ENCODE measurements at places on chromosomes 2 and 18. TPM values are rescaled to one million over a fixed set of nuclear protein-coding genes. Genes with fewer than 3 reads are reported as not detected.
A peak's percentile ranks its signal among the peaks of the same experiment; 100 is the strongest.

GRCh38 chr2:18439716-18440115, 120.7 kb downstream of the RDH14 start:
- no peak for DNase-seq

- no peak for DNase-seq
Observed at GRCh38 chr2:126723281-126723815, 67.4 kb downstream of the GYPC start.

DNA sequence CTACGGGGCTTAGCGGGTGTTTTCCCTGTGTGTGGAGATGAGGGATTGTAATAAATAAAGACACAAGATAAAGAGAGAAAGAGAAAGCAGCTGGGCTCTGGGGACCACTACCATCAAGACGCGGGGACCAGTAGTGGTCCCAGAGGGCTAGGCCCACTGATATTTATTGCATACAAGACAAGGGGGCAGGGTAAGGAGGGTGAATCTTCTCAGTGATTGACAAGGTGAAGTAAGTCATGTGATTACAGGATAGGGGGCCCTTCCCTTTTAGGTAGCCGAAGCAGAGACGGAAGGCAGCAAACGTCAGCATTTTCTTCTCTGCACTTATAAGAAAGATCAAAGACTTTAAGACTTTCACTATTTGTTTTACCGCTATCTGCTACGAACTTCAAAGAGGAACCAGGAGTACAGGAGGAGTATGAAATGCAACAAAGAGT, 4.5 kb upstream of the GAL3ST2 start:
- no peak for DNase-seq

The ABCB6 gene
- total RNA-seq = 39.9 TPM

DNA sequence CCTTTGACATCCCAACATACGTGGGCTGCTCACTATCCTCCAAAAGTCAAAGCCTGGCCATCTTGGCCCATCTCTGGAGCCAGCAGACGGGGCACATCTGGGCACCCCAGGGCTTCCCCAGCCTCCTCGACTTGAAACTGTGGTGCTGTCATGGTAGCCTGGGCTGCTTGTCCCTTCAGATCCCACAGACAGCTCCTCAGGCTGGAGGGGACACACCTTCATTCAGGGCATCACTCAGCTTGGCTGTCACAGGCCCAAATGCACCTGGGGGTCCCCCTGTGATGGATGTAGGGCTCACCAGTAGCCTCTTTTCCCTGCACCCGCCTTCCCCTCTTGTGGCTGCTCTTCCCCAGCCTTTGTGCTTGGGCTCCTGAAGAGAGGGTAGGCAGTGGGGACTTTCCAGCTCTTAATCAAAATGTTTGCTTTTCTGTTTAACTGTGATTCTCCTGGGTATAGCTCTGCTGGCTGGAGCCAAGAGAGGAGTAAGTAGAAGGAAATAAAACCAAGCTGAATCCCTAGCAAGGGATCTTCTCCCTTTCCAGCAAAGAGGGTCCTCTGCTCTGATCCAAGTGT, 92.3 kb downstream of the GYPC start:
- no peak for DNase-seq

DNA sequence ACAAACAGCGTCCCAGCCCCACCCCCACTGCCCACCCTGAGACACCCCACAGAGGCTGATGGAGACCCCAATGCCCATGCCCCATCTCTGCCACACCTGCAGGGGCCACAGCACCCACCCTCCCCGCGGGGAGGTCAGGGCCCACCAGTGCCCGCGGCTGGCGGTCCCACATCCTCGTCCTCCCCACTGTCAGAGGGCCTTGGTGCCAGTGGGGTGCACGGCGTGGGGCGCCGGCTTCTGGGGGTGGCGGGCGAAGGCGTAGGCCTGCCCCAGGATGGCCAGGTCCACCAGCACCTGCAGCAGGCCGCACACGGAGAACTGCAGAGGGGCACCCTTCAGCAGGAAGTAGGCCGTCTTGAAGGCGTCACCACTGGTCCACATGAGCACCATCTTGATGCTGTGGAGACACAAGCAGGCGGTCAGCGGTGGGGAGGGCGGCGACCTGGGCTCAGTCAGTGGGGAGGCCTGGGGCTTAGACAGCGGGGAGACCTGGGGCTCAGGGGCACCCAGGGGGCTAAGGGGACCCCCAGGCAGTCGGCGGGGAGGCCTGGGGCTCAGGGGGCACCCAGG, 47.6 kb downstream of the SLC66A2 start:
- DNase-seq = no peak

DNA sequence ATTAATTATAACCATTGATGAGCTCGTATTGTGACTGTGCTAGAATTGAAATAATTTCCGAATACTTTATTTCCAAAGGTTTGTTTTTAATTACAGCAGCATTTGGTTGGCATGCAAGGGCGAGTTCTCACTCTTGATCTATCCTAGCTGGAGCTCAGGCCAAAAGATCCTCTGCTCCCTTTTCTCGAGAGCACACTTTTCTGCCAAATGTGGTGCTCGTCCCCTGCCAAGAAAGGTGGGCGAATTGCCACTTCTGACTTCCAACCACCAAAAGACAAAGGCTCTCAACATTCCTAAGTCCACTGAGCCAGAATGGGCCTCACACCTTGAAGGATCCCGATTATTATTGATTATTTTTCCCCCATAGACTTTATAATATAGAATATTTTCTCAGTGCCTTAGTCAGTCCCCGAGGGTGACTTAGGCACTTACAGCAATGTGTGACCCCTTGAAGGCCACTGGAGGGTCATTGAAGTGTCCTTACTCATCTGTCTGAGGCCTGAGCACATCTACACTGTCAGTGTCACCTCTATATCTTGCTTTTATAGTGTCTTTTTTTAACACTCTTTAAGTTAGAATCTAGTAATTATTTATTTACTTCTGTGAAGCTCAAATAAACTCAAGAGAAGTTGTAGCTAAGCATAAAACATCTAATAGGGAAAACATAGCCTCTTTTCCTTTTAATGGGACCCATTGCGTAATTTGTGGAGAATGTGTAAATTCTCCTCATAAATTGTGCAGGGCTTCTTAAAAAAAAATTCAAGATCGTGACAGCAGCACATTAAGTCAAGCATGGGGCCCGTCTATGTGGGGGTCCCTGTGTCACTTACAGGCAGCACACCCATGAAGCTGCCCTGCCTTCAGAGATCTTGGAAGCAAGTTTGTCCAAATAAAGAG, 98.3 kb downstream of the MEIS1 start:
- DNase-seq = no peak

- peak; percentile 72 for DNase-seq
Observed at GRCh38 chr2:203484266-203485112, 50.6 kb downstream of the RAPH1 start.

- DNase-seq = no peak
Observed at GRCh38 chr2:201661366-201661765, 18.1 kb upstream of the TMEM237 start.

GRCh38 chr18:44453505-44453904, 227.2 kb upstream of the SETBP1 start:
- DNase-seq = no peak

GRCh38 chr2:228541789-228542188, 360.3 kb upstream of the SPHKAP start:
- no peak for DNase-seq

DNA sequence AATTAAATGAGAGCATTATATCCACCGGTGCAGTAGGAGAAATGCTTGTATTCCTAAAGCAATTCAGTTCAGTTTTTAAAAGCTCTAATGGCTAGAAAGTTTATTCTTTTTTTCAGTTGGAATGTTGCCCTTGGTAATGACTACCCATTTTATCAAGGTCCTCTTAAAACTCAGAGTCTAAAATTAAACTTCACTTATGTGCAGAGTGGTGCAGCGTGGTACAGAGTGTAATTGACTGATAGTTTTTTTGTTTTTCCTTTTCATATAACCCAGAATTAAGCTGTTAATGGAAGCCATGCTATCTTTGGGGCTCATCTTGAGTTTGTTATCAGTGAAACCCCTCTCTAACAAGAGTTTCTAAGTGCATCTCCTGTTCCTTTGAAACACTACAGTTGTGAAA, 21.4 kb downstream of the NCOA1 start:
- no peak for DNase-seq

The CREB1 gene
- 31.8 TPM for total RNA-seq

- no peak for DNase-seq
Observed at GRCh38 chr2:100064592-100065428, 77.6 kb downstream of the AFF3 start.

DNA sequence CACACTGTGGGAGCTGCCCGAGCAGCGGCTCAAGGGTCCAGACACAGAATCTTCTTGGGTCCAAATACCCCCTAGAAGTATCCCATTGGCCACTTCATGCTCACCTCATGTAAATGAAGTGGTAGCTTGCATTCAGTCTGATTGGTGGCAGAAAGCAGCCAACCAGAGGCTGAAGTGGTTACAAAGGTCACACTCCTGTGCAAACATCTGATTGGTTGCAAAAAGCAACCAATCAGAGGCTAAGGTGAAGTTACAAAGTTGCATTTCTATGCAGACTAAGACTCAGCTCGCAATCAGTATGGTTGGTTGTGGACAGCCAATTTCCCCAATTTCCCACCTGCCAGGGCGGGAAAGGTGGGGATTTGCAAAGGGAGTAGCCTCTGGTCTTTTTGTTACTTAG, 94.3 kb downstream of the DGKD start:
- peak; percentile 50 for DNase-seq

GRCh38 chr2:45577441-45577840, 33.6 kb downstream of the SRBD1 start:
- no peak for DNase-seq

DNA sequence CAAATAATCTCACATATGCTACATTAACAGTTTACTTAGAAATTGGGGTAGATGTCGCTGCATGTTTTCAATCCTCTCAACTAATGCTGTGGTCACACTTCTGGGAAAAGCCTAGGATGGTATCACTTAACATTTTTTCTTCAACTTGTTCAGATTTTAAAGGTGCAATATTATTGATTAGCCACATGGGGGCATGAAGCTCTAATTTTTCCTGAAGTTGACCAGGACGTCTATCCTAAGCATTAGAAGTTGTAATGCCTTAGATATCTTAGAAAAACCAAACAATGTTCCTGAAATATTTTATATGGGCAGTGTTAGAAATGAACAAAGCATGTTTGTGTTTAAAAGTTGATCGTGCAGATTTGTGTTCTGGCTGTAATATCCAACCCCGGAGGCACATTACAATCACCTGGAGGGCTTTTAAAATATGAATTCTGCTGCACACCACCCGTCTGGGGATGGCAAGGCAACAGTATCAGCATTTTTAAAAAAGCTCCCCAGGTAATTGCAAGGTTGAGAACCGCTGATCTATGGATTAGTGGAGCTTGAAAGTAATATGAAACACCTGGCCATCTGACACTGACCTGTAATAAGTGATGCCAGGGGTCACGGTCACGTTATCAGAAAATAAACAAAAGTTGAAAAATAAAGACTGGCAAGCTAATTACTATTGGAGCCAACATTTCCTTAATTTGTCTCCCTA, 100.5 kb upstream of the LMAN1 start:
- peak; percentile 11 for DNase-seq

- DNase-seq = no peak
Observed at GRCh38 chr18:36327352-36328316, 30.1 kb downstream of the FHOD3 start.

DNA sequence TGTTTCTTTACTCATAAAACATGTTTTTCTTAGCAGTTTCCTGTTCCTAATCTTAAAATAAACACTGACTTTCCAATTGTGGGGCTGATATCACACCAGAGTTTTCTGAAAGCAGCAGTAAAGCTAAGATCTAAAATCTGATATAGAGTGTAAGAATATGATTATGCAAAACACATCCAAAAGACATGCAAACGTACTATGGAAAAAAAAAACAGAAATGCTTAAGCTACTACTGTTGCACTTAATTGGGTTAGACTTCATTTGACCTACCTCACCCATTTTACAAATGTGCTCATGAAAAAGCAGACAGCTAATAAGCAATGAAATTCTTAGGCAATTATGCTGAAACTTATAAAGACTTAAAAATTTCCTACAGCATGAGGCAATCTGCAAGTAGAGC, 10.5 kb downstream of the CYTIP start:
- DNase-seq = no peak

DNA sequence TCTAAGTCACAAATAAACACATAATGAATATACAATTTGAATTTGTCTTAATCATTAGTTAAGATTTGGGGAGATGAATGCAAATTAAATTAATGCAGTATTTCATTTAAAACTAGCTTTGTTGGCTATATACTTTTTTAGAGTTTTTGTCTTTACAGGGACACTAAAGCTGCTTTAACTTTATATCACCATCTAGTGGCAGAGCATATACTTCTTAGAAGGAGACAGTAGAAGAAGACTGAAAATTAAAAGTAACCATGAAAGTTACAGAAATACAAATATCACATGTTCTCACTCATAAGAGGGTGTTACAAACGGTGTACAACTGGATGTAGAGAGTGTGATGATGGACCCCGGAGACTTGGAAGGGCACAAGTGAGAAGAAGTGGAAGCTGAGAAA, 268.3 kb upstream of the NETO1 start:
- no peak for DNase-seq

The HOXD10 gene
- not detected for total RNA-seq

DNA sequence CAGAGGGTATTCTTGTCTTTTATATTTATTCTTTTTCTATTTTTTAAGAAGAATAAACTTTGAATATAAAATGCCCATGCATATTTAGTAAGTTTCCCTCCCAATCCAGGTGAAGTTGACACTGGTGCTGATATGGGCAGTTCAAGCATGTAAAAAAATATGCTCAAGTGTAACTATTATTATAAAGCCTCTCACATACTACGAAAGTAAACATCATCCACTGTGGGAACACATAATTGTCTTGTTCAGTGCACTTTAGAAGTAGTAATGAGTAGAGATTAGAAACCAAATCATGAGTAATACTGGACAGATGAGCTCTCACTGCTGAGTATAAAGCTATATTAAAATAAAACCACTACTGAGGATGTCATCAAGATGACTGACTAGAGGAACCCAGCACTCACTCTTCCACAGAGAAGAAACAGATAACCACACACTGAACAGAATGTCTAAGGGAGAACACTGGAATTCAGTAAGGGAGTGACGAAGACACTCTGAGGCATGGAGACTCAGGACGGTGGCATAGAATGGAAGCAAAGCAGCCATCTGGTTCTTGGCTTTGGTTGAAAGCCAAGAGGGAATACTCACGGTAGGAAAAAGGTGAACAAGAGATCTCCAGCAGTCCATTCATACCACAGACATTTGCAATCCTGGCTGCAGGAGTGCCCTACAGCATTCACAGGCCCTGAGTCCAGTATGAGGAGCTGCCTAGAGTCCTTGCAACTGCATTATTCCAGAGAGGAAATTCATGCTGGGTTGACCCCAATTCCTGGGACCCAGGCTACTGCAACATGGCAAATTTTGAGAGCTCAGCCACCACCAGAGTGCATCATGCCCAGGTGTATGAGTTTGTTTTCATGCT, 9.5 kb upstream of the FAM110C start:
- no peak for DNase-seq

The COL3A1 gene
- total RNA-seq = not detected

All from HT-29 (cell line).